Activated CD8-positive, alpha-beta T cell treated with anti-CD3 and anti-CD28 coated beads for 36 hours (primary cell): ENCODE measurements at places on chromosomes 12 and 14.

DNA sequence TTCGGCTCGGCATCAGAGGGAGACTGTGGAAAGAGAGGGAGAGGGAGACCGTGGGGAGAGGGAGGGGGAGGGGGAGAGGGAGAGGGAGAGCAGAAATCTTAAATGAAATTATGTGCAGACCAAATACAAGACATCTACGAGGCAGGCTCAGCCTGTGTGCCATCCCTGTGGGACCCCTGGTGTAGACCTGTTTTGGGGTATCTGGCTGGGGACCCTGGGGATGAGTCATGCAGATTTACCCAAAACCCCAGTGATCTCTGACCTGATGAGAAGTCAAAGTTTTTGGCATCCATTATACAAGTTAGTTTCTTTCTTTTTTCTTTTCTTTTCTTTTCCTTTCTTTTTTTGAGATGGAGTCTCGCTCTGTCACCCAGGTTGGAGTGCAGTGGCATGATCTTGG, 44.4 kb downstream of the ADGRD1 start:
- DNase-seq = no peak
- H3K27me3 ChIP-seq = no peaks in the 10 kb centered on the region
- no peaks in the 10 kb centered on the region for H3K4me1 ChIP-seq
- H3K4me3 ChIP-seq = no peak overlapping the region
- H3K27ac ChIP-seq = no peak overlapping the region
- H3K36me3 ChIP-seq = no peaks in the 10 kb centered on the region

DNA sequence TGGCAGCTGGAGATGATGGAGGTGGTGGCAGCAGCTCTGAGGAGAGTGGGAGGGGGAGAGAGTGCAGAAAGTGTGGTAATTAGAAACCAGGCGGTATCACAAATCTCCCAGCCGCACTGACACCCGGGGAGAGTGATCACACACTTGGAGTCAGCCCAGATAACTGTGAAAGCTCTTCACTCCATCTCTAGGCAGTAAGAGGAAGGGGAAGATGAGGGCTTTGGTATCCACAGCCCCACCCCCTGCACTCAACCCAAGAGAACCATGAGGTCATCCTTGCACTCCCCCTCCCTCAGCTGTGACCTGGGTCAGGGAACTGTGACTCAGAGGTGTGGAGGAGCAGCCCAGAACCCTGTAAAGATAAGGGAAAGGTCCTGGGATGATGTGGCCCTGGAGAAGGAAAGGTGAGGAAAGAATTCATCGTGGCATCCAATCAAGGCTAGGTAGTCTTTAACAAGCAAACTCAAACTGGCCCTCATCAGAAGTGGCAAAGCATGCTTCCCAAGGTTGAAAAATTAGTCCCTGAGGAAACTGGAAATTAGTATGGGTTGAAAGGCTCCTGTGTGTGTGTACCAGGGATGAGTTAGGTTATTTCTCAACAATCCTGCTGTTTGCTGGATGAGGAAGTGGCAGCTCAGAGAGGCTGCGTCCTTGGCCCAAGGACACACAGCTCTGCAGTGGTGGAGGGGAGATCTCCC, 111.0 kb upstream of the LHX5 start:
- no peak overlapping the region for H3K27ac ChIP-seq
- H3K36me3 ChIP-seq = no peaks in the 10 kb centered on the region
- H3K27me3 ChIP-seq = peaks cover 31% of the 10 kb centered on the region
- no peaks in the 10 kb centered on the region for H3K4me1 ChIP-seq

DNA sequence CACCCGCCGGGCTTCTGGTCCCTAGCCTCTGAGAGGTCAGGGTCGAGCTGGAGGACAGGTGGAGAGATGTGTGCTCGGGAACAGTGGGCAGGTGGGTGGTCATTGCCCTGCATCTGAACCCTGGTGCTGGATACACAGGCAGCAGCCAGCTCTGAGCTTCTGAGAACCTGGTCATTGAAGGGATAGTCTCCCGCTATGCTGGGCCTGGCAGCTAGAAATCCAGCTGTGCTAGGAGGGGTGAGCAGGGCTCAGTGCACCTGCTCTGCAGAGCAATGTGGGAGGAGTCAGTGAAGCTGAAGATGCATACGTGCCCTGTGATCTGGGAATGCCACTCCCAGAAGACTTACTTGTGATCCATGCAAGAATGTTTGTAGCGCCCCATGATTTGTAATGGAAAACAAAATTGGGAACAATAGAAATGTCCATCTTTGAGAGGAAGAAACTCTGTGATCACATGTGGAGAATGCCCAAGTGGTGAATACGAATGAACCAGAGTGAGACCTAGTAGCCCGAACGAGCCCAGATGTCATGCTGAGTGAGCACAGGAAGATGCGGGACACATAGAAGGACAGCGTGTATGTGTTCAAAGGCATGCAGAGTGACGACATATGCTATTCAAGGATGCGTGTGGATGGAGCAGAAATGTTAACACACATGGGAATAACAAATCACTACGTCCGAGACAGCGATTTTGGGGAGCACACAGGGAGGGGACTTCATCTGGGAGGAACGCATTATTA, 63.4 kb downstream of the AACS start:
- peaks cover 4% of the 10 kb centered on the region for H3K36me3 ChIP-seq
- H3K27ac ChIP-seq = no peak overlapping the region

DNA sequence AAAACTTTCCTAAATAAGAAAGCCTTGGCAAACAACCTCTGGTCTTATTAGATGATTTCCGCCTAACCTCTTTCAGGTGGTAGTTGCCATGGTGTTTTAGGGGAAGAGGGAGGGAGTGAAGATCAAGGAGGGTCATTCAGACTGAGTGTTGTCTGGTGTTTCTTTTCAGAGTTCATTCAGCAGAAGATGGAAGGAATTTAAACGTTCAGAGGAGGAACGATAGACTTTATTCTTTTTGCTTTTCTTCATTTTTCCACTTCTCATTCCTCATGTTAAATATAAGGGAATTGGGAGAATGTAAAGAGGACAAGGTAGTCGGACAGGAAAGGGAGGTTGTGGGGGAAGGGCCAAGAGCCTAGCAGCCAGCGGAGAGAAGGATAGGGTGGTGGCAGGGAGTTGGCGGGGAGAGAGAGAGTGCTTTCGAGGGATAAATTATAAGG, 17.4 kb upstream of the SALL2 start:
- H3K27ac ChIP-seq = no peak overlapping the region
- DNase-seq = no peak
- no peak overlapping the region for H3K4me3 ChIP-seq
- no peaks in the 10 kb centered on the region for H3K36me3 ChIP-seq
- H3K27me3 ChIP-seq = peaks cover 11% of the 10 kb centered on the region
- no peaks in the 10 kb centered on the region for H3K4me1 ChIP-seq

DNA sequence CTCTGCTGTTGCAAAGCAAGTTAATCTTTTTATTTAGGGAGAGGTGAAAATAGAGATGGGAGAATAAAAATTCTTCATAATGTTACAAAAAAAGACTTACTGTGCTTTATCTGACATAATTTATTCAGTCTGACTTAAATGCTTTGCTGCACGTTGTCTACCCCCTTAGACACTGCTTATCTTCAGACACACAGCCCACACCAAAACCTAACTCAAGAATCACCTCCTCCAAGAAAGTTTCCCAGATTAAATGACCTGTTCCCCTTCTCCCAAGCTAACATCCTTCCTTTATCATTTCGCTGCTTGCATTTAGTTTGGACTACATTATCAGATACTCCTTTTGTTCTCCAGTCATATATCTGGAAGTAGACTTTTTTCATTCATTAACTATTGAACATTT, 3.8 kb downstream of the OSBPL8 start:
- no peaks in the 10 kb centered on the region for H3K27me3 ChIP-seq
- H3K27ac ChIP-seq = no peak overlapping the region
- peaks cover 13% of the 10 kb centered on the region for H3K36me3 ChIP-seq
- H3K4me3 ChIP-seq = no peak overlapping the region

- H3K27ac ChIP-seq = peak overlapping the region; percentile 48
- DNase-seq = no peak
- no peaks in the 10 kb centered on the region for H3K27me3 ChIP-seq
- no peaks in the 10 kb centered on the region for H3K36me3 ChIP-seq
- peaks cover 16% of the 10 kb centered on the region for H3K4me1 ChIP-seq
Measured at GRCh38 chr14:94144765-94145164, 15.4 kb upstream of the IFI27L2 start.

DNA sequence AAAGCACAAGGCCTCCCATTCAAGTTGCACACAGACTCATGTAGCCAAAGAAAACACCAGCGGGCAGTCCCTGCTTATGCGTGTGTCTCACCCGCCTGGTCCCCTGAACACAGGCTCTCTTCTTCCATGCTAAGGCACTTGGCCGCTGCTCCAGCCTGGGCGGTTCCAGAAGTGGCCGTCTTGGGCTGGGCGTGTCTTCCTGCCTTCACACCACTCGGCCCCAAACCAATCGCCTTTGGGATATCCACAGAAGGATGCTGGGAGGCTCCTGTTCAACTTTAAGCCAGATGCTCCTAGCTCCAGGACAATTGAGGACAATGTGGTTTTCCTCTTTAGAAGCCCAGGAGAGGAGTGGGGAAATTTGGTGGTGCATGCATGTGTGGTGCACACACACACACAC, 2.2 kb downstream of the SCARB1 start:
- peaks cover 23% of the 10 kb centered on the region for H3K4me1 ChIP-seq
- H3K27me3 ChIP-seq = no peaks in the 10 kb centered on the region
- no peak overlapping the region for H3K27ac ChIP-seq
- peaks cover 18% of the 10 kb centered on the region for H3K36me3 ChIP-seq
- DNase-seq = no peak

- H3K27ac ChIP-seq = no peak overlapping the region
- no peak for DNase-seq
- peak overlapping the region; percentile 71 for H3K4me3 ChIP-seq
- H3K36me3 ChIP-seq = no peaks in the 10 kb centered on the region
Measured at GRCh38 chr14:92750994-92751400, 2.6 kb upstream of the LGMN start.

GRCh38 chr12:68521848-68522502, 88.7 kb upstream of the RAP1B start:
- no peak overlapping the region for H3K4me3 ChIP-seq
- H3K27me3 ChIP-seq = no peaks in the 10 kb centered on the region
- no peak for DNase-seq
- H3K27ac ChIP-seq = no peak overlapping the region

DNA sequence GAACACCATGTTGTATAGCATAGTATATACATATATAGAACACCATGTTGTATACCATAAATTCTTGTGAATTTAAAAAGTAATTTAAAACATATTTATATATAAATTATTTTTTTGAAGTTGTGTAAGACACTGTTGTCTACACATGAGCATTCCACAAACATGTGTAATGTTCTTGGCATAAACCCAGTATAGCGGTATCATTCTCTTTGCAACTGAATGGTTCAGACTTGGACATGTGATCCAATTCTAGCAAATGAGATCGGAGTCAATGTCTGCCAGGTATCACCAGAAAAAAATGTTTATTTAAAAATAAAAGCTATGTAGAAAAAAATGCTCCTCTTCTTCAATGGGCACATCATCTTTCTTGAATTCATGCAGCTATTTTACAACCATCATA, 33.9 kb downstream of the CEP290 start:
- DNase-seq = no peak
- H3K36me3 ChIP-seq = peaks cover 24% of the 10 kb centered on the region
- H3K4me3 ChIP-seq = no peak overlapping the region
- H3K27ac ChIP-seq = no peak overlapping the region
- H3K27me3 ChIP-seq = no peaks in the 10 kb centered on the region

GRCh38 chr14:85234156-85235025, 295.6 kb upstream of the FLRT2 start:
- no peaks in the 10 kb centered on the region for H3K36me3 ChIP-seq
- DNase-seq = no peak
- no peaks in the 10 kb centered on the region for H3K27me3 ChIP-seq
- no peak overlapping the region for H3K27ac ChIP-seq
- H3K4me3 ChIP-seq = no peak overlapping the region
- H3K4me1 ChIP-seq = no peaks in the 10 kb centered on the region

DNA sequence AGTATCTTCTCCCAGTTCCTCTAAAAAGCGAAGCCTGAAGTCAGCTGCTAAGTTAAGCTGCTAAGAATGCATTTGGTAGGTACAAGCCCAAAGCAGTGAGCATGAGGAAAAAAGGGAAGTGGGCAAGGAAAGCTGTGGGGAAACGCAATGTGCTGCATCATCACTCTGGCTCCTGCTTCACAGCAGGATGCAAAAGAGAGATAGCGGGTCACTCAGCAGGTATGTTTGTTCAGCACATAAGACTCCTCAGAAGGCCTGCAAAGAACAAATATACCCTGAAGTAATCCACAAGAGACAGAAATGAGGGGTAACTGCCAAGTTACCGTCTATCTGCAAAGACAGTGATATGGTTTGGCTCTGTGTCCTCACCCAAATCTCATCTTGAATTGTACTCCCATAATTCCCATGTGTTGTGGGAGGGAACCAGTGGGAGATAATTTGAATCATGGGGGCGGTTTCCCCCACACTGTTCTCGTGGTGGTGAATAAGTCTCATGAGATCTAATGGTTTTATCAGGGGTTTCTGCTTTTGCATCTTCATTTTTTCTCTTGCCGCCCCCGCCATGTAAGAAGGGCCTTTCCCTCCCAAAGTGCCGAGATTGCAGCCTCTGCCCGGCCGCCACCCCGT, 127.4 kb upstream of the EGLN3 start:
- no peak overlapping the region for H3K4me3 ChIP-seq
- H3K36me3 ChIP-seq = no peaks in the 10 kb centered on the region
- no peak overlapping the region for H3K27ac ChIP-seq
- H3K27me3 ChIP-seq = no peaks in the 10 kb centered on the region

DNA sequence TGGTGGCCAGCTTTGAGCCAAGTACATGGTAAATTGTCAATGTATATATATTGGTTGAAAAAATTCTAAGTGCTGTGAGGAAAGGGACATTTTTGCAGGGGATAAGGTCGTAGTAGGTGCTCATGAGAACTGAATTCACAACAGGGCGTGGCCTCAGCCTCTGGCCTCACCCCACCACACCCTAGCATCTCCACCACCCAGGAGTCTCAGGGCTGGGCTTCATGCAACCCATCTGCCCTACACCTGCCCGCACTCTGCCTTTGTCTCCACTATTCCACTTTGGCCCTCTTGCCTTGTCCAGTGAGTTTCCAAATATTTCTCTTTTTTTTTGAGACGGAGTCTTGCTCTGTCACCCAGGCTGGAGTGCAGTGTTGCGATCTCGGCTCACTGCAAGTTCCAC, 22.1 kb upstream of the AQP2 start:
- no peak for DNase-seq
- no peaks in the 10 kb centered on the region for H3K36me3 ChIP-seq
- H3K4me3 ChIP-seq = no peak overlapping the region
- peaks cover 3% of the 10 kb centered on the region for H3K27me3 ChIP-seq

- H3K27me3 ChIP-seq = no peaks in the 10 kb centered on the region
- no peak overlapping the region for H3K27ac ChIP-seq
- H3K36me3 ChIP-seq = peaks cover 3% of the 10 kb centered on the region
- H3K4me3 ChIP-seq = no peak overlapping the region
- H3K4me1 ChIP-seq = no peaks in the 10 kb centered on the region
- no peak for DNase-seq
Measured at GRCh38 chr12:83859021-83859420, 1053.6 kb downstream of the SLC6A15 start.
